ENCODE measurements at places on chromosomes 5 and 9. TPM values are rescaled to one million over a fixed set of nuclear protein-coding genes. Genes with fewer than 3 reads are reported as not detected.

DNA sequence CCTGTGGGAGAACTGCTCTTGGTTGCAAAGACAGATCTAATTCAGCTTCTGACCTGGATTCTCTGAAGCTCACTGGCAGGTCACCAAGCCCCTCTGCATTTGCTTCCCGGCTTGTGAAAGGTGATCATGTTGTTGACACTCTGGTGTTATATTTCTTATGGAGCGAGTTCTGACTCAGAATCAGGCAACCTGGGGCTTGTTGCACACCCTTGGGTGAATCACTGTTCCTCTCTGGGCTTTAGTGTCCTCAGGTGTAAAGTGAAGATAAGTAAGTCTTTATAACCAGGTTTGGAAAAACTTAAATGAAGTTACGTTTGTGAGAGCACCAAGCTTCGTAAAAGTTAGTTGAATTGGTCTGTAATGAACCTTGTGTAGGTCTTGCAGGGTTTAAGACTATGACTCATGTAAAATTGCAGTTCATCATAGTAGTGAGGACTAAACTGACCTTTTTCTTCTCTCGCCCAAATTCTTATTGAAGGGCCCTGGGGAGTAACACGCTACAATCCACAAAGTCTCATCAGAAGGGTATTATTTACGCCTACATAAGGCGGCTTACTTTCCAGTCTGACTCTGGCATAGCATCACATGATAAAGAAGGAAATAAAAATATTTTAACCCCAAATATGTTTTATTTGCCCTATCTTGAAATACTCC is 218.6 kb downstream of the TMEM38B start:
- H3K4me1 ChIP-seq = peaks cover 56% of the 10 kb centered on the region
- H3K27me3 ChIP-seq = no peaks in the 10 kb centered on the region
- no peaks in the 10 kb centered on the region for H3K36me3 ChIP-seq
- peak overlapping the region; percentile 42 for H3K4me3 ChIP-seq

GRCh38 chr5:77777281-77777892 is 1.2 kb upstream of the TBCA start:
- H3K27ac ChIP-seq = no peak overlapping the region
- no peak overlapping the region for H3K4me3 ChIP-seq
- DNase-seq = no peak
- peaks cover 32% of the 10 kb centered on the region for H3K4me1 ChIP-seq
- H3K27me3 ChIP-seq = no peaks in the 10 kb centered on the region

Gene RAPGEF6
- 17.1 TPM for total RNA-seq

Gene EQTN
- total RNA-seq = not detected

Gene PCDHGC3
- 0.50 TPM for total RNA-seq

DNA sequence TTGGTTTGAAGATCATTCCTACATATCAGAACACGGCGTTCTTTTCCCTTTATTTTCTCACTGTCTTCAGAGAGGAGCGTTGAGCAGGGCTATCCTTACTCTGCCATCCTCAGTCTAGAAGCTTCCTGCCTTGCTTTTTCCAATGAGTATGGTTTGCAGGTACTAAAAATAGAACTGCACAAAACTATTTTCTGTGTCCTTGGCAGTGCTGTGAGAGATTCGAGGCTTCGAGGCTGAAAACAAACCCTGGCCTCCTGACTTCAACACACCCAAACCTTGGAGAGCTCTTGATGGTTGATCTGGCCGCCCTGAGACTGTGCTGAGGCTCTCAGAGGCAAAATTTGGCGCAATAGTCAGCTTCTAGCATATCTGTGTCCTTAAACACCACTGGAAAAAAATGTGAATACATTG is 78.9 kb downstream of the GOLPH3 start:
- no peak for DNase-seq
- no peak overlapping the region for H3K4me3 ChIP-seq
- no peak overlapping the region for H3K27ac ChIP-seq
- no peaks in the 10 kb centered on the region for H3K4me1 ChIP-seq
- H3K36me3 ChIP-seq = no peaks in the 10 kb centered on the region
- no peaks in the 10 kb centered on the region for H3K27me3 ChIP-seq

- H3K36me3 ChIP-seq = no peaks in the 10 kb centered on the region
- DNase-seq = peak; percentile 81
- peaks cover 31% of the 10 kb centered on the region for H3K27me3 ChIP-seq
- H3K4me3 ChIP-seq = no peak overlapping the region
- peaks cover 11% of the 10 kb centered on the region for H3K4me1 ChIP-seq
Measured at GRCh38 chr9:134551644-134552348, 89.8 kb upstream of the COL5A1 start.

DNA sequence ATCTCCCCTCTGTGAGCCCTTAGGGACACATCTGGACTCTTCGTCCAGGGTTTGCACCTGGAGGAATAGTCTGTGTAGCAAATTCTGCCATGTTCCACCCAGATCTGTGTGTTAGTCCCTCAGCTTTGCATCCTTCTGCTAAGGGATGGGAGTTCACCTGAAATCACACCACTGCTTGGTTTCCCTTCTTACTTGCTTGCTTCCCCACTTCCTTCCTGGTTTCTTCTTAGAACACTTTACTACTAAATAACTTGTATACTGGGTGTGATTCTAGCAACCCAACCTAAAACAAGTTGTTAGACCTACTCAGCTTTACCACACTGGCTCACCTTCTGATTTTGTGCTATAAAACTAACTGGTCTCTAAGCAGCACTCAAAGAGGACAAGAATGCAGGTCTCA is 202.6 kb upstream of the MAP3K1 start:
- no peaks in the 10 kb centered on the region for H3K27me3 ChIP-seq
- H3K36me3 ChIP-seq = no peaks in the 10 kb centered on the region
- H3K27ac ChIP-seq = no peak overlapping the region
- no peak for DNase-seq
- H3K4me3 ChIP-seq = no peak overlapping the region

Gene FBN2
- total RNA-seq = 0.08 TPM

Gene FCN2
- total RNA-seq = not detected

Gene PJA2
- total RNA-seq = 29.9 TPM

DNA sequence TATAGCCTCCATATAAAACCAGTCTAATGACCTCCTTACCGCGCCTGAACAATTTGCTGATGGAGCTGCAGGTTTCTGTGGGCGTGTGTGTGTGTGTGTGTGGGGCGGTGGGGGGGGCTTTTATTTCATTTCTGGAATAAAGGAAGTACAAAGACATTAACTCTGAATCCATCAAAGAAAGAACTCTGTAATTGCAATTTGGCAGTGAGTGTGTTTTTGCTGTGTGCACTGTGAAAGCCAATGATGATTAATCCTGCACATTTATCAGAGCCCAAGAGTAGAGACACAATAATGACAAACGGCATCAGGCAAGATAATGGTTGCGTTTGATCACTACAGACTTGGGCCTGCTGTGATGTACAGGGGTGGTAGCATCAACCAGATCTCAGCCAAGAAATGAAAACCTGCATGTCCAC is 29.3 kb upstream of the NDFIP1 start:
- no peaks in the 10 kb centered on the region for H3K36me3 ChIP-seq
- H3K27ac ChIP-seq = no peak overlapping the region
- no peaks in the 10 kb centered on the region for H3K4me1 ChIP-seq
- DNase-seq = no peak

Gene PAPPA
- 3.9 TPM for total RNA-seq

Gene PCDHGA11
- total RNA-seq = 0.22 TPM

Gene SPINK4
- not detected for total RNA-seq

Gene OSMR
- 45.3 TPM for total RNA-seq

- no peak for DNase-seq
- H3K4me3 ChIP-seq = no peak overlapping the region
- no peaks in the 10 kb centered on the region for H3K27me3 ChIP-seq
- H3K36me3 ChIP-seq = no peaks in the 10 kb centered on the region
Measured at GRCh38 chr5:82792096-82792495, 285.1 kb downstream of the TMEM167A start.

DNA sequence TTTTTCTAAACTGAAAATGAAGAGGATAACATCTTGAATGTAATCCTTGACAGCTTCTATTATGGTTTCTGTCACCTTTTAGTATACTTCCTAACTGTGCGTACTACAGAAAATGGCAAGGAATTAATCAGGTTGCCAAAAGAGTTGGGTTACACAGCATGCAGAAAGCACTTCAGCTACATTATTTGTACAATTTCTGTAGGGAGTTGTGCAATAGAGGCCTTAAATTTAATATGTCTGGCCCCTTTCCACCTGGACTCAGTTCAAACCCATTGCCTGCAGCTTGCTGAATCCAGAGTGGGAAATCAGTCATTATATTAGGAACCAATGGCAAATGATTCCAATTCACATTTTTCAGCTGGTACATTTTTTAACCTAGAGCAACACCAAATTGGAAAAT is 549.7 kb downstream of the CSNK1G3 start:
- no peak for DNase-seq
- no peak overlapping the region for H3K4me3 ChIP-seq
- peaks cover 11% of the 10 kb centered on the region for H3K4me1 ChIP-seq
- H3K27me3 ChIP-seq = no peaks in the 10 kb centered on the region
- H3K27ac ChIP-seq = no peak overlapping the region
- H3K36me3 ChIP-seq = no peaks in the 10 kb centered on the region

DNA sequence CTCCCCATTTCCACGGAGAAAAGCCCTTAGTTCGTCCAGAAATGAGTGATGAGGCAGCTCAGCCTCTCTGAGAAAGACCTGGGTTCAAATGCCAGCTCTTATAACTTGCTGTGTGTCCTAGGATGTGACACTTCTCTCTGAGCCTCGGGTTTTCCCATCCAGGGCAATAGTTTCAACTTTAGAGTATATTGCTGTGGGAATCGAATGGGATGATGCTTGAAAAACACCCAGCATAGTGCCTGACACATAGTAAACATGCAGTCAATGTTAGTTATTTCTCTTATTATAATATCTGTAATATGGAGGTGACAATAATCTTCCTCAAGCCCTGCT is 430 bp upstream of the MAPKAP1 start:
- peak overlapping the region; percentile 95 for H3K4me3 ChIP-seq
- peaks cover 20% of the 10 kb centered on the region for H3K4me1 ChIP-seq
- no peaks in the 10 kb centered on the region for H3K27me3 ChIP-seq
- no peak overlapping the region for H3K27ac ChIP-seq

DNA sequence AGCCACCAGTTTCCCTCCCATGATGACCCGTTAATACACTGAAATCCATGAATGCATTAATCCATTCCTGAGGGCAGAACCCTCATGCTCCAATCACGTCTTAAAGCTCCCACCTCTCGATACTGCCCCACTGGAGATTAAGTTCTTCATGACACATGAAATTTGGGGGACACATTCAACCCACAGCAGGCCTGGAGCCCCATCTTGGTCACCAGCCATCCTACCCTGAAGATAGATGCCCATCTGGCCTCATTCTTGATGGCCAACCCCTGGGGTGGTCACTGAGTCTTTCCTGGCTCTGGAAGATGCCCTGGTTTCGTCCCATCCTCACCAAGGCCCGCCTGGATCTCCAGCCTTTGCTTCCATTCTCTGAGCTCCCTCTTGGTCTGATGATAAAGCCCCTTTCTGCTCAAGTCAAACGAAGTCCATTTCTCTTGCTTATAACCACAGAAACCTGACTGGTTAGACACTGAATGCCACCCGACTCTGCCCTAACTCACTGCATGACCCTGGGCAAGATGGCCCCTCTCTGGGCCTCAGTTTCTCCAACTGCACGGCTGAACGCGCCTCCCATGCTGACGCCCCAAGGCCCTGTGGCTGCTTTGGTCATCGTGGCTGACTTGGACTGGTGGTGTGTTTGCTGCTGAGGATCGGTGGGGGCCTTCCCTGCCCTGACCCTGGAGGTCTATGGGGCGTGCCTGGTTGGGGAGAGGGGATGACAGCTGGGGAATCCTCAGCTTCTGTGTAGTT is 138.4 kb upstream of the IER5L start:
- H3K4me1 ChIP-seq = no peaks in the 10 kb centered on the region
- no peaks in the 10 kb centered on the region for H3K36me3 ChIP-seq
- no peaks in the 10 kb centered on the region for H3K27me3 ChIP-seq

Data from PC-9 (cell line).